Stimulated activated CD8-positive, alpha-beta memory T cell treated with anti-CD3 and anti-CD28 coated beads, Interleukin-15, amount 100 ng/mL, for 1 hour (primary cell): ENCODE measurements at places on chromosomes 7 and 10.

DNA sequence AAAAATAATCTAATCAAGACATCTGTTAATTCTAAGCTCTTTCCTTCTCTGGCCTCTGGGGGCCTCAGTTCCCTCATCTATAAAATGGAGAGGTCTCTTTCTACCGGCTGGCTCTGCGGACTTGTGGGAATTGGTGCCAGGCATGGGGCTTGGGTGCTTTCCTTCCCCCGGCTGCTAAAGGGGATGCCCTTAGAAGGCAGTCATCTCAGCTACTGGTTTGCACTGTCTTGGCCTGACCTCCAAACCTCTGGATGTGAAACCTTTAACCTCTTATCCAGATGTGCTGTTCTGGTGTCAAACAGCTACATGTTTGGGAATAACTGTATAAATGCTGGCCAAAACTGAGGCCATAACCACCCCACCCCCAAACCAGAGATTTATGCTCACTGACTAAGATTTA, 320.0 kb downstream of the RPS24 start:
- DNase-seq: no peak

GRCh38 chr10:76051007-76051936, 619.8 kb downstream of the LRMDA start:
- no peak for DNase-seq

DNA sequence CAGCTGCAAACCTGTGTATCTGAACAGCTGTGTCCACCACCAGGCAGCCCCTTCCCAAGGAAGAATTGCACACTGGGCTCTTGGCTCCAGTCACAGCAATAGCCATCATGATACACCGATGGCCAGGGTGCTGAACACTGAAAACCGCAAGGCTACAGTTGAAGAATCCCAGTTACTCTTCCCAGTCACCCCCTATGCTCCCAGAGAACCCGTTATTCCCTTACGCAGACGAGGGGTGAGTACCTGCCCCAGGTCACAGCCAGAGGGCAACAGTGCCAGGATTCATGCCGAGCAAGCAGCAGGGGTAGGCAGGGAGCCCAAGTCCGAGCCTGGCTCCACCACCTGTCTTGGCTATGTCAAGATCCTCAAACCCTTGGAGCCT, 57.8 kb downstream of the RASGEF1A start:
- no peak for DNase-seq

DNA sequence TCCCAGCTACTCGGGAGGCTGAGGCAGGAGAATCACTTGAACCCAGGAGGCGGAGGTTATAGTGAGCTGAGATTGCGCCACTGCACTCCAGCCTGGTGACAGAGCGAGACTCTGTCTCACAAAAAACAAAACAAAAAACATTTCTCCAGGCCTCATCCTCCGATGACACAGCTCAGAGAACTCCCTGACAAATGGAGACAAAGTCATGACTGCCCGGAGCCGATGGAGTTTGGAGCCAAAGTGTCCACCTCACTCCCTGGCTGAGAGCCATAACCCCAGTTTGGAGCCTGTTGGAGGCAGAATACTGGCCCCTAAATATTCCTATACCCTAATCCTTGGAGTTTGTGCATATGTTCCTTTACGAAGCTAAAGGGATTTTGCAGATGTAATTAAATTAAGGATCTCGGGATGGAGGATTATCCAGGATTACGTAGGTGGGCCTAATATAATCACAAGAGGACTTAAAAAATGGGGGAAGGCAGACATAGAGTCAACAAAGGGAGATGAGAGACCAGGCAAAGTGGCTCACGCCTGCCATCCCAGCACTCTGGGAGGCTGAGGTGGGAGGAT, 22.7 kb downstream of the SSC4D start:
- no peak for DNase-seq

DNA sequence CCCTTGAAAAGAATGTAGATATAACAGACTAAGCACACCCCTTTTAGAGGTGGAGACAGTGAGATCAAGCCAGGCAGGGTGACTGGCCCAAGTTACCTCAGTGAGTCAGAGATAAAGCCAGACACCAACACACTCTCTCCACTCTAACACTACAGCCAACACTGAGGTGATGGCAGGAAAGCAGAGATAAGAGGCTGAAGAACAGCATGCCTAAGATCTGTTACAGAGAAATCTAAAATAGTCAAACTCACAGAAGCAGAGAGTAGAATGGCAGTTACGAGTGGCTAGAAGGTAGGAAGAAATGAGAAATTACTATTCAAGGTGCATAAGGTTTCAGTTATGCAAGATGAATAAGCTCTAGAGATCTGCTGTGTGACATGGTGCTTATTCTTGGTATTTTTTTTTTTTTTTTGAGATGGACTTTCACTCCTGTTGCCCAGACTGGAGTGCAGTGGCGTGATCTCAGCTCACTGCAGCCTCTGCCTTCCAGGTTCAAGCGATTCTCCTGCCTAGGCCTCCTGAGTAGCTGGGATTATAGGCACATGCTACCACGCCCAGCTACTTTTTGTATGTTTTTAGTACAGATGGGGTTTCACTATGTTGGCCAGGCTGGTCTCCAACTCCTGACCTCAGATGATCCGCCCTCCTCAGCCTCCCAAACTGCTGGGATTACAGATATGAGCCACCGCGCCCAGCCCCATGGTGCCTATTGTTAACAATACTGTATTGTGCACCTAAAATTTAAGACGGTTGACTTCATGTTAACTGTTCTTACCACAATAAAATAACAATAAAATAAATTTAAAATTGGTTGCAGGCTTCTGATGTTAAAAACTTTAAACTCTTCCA, 28.7 kb downstream of the ICA1 start:
- no peak for DNase-seq

- DNase-seq: peak; percentile 5
Observed at GRCh38 chr7:157411580-157411979, 74.8 kb downstream of the DNAJB6 start.

DNA sequence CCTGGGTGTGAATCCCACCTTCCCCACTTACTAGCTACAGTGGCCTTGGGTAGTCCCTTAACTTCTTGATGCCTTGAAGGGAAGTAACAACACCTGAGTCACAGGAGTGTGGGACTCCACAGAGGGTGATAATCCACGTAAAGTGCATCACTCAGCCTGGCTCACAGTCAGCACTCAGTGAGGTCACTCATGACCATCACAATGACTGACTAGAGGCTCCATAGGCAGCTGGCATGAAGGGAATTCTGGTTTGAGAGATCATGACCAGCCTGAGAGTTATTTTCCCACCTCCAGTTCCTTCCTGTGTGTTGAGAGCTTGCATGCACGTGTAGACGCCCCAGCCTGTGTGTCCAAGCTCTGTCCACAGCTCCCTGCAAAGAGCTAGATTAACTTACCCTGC, 34.8 kb downstream of the NEUROG3 start:
- no peak for DNase-seq

DNA sequence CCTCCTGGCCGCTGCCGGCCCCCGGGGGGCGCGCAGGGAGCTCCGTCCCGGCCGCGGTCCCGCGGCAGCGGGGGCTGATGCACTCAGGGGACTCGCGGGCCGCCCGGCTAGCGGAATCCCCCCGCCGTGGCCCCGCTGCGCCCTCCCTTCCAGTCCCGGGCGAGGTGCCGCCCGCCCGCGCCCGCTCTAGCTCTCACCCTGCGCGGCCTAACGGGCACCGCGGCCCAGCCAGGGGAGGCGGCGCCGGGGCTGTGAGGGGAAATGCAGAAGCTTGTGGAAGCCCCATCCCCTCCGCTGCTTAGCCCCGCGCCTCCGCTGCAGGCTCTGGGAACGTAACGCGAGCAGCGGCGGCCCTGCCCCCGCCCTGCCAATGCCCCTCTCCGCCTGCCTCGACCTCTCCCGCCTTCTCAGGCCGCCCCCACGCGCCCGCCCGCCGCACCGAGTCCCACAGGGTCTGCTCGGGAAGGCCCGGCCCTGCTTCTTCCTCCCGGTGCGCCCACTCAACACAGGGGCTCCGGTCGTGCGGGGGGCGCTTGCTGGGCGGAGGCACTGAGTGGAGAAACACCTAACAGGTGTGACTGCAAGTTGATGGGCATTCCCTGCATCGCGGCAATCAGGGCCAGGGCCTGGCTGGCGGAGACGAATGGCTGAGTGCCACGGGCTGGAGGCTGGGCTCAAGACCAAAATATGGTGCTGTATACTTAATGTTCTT, 384 bp upstream of the TMEM229A start:
- DNase-seq: no peak

DNA sequence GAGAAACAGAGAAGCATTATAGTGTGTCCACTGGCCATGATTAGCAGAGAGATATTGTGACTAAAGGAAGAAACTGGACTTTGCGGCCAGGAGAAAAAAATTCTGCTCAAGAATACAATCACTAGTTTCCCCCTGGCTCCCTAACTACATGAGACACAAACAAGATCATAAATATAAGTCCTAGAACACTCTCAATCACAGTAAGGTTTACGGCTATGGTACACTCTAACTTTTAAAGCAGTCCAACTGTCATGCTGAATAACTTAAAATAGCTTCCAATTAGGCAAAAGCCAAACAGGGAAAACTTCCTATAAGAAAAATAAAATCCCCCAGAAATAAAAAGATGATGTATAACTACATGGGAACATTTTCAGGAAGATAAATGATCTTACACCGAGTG, 132.1 kb downstream of the STRA8 start:
- DNase-seq: no peak

DNA sequence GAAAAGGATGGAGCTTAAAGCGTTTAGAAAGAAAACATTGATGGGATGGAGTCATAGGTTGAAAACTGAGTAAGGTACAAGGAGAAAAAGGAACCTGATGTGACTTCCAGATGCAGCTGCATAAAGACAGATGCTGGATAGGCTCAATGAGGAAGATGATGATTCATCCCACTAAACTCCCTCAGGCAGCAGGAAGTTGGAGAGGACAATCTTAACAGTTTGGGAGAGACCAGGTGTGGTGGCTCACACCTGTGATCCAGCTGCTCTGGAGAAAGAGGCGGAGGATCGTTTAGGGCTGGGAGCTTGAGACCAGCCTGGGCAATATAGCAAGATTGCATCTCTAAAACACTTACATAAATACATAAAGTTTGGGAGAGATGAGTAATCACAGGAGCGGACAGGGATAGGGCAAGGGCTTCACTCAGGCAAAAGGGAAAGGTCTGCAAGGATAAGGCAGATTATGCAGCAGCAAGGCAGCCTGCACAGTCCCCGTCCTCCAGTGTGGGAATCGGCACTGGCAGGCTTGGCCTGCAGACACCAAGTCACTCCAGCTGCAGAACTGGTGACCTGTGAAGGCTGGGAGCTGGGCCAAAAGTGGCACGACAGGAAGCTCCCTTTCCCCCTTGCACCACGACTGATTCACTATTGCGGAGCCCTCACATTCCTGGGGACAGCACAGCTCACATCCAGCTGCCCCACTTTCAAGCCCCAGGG, 438.5 kb downstream of the GRID1 start:
- DNase-seq: no peak

DNA sequence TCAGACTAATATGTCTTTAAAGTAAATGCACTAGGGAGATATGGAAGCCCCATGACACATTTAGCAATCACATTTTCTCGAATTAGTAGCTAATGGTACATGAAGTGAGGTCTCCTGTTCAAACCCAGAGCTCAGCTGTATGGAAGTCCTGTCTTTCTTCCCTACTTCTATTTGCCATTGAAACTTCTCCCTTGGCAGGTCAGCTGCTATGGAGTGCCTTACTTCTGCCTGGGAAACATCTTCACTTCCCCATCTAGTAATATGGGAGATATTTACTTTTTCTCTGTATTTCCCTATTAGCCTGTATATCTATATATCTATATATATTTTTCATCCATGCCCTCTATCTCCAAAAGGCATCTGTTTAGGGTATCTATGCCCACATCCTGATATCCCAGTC, 225.3 kb upstream of the INHBA start:
- no peak for DNase-seq

DNA sequence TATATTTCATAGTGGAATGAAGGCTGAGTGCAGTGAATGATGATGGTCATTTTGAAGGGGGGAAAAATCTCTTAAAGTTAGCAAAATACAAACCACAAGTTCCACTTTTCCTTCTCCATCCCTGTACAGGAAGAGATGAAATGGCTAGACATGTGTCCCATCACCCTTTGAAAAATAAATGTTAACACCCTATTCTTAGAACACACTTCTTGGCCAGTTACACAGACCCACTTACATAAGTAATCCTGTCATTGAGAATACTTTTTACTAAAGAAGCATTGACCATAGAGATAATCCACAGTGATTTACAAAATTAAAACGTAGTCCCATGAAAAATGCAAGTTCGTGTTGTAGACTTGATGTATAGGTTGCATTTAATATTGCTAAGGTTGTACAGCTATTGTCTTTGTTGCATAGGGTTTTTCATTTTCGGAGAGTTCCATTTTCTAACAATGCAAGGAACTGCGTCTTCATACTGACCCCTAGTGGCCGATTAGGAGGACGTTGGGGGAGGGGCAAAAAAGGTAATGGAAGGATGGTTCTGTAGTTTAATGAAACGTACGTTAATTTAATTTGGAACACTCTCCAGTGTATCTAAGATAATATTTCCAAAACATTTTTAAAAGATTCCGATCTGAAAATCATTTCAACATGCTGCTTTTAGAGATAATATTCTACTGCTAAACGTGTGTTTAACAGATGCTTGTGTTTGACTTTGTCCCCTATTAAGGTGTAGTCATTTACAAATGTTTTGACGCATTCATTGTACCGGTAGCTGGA, 60.9 kb downstream of the ARMC3 start:
- peak; percentile 63 for DNase-seq

DNA sequence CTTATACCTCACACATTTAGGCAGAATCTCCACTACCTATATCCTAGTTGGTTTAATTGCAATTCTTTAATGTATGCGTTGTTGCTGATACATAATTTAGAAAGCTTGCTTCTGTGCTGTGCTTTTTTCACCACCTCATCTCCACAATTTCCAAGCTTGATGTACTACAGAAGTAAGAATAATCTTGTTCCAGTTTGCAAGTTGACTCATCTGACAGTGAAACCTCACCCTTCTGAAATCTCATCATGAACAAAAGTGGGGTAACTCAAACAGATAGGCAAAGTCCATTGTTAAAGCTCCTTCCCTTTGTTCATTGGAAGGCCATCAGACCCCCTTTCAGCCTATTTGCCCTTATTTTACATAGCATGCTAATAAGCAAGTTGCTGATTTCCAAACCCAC, 13.6 kb downstream of the EIF4EBP2 start:
- no peak for DNase-seq

GRCh38 chr10:132521466-132522102, 16.0 kb upstream of the INPP5A start:
- DNase-seq: no peak

DNA sequence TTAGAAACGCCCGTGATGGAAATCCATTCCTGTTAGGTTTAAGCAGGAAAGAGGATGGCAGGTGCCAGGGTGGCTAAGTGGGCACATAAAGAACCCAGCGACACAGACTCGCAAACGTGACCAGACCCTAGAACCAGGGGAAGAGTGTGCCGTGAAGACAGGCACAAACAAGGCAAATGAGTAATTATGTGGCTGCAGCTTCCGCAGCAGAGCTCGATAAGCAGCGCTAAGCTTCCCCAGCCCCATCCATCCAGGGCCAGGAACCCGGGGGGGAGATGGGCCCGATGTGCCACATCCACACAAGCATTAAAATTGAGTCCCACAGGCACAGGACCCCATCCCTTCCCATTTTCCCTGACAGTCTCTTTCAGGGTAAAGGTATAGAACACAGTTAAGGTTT, 14.0 kb upstream of the ZFAND2A start:
- no peak for DNase-seq

GRCh38 chr10:23067939-23068775, 27.2 kb upstream of the MSRB2 start:
- peak; percentile 25 for DNase-seq

GRCh38 chr10:113959383-113959760, 84.3 kb upstream of the ADRB1 start:
- no peak for DNase-seq
